ENCODE measurements at places on chromosomes 1 and 21.

GRCh38 chr1:20416706-20417105 is 69.3 kb downstream of the CAMK2N1 start:
- DNase-seq, result no peak

- no peak for DNase-seq
Observed at GRCh38 chr1:75079538-75080290, 54.5 kb upstream of the LHX8 start.

DNA sequence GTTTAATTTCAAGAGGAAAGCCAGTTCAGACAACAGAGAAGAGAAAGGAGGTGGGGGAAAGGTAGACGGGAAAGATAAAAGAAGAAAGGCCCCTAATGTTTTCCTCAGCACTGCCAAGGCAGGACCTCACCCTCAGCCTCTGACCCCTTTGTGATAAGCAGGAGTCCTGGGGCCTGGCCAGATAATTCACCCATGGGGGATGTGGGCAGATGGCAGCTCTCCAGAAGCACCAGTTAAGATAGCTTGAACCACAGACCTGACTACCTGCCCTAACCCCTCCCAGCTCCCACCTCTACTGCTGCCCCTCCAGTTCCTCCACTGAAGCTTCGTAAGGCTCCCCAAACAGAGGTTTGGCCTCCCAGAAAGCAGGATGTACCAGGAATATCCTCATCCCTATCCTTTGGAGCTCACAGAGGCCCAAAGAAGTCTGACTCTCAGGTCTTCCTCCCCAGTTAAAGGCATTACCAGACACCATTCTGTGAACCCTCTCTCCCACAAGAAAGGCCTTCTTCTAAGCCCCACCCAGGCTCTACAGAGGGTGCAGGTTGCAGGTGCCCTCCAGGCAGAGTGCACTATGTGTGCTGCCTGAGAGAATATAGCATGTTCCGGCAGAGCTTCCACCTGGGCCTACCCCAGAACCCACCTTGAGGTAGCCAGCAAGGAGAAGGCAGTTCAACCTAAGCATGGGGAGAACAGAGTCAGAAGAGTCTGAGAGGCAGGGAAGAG is 9.2 kb upstream of the SNAPIN start:
- DNase-seq, result no peak

DNA sequence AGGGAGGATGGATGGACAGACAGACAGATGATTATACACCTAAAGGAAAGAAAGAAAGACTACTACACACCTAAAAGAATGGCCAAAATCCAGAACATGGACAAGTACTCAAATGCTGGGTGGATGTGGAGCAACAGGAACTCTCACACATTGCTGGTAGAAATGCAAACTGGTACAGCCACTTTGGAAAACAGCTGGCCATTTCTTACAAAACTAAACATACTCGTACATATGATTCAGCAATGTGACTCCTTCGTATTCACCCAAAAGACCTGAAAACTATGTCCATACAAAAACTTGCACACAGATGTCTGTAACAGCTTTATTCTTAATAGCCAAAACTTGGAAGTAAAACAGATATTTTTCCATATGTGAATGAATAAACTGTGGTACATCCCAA is 51.3 kb downstream of the PRPF38A start:
- DNase-seq, result no peak

- DNase-seq, result no peak
Observed at GRCh38 chr1:226943156-226943555, 3.1 kb downstream of the COQ8A start.

GRCh38 chr1:86289161-86289560 is 107.0 kb downstream of the ODF2L start:
- no peak for DNase-seq

DNA sequence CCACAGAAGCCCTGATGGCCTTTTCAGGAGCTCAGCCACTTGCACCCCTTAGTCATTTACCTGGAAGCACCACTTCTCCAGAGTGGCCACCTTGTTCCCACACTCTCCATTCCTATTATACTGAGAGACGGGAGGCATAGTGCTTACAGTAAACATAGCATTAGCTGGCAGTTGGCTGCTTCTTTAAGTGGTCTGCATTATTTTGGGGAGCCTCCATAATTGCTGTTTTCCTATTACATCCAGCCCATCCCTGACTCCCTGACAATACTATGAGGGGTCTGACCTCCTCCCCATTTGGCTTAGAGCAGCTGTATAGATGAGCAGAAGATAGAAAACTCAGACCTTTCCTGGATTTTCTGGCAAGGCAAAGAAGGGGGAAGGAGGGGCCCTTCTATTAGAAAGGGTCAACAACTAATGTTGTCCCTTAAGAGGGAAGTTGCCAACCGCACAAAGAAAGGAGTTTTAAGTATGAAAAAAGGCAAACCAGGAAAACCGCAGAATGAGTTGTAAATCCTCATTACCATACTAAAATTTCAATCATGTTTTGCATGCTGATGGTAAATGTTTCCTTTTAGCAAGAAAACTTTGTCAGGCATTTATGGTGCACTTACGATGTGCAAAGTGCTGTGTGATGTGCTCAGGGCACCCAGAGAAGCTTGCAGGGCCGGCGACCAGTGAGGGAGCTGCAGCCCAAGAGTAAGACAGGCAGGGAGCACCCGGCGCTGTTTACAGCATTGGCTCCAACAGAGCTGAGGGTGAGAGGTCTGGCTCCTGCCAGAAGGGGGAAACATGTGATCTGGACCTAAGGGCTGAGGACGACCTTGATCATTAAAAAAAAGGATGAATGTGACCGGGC is 167.3 kb downstream of the ZZZ3 start:
- DNase-seq, result peak; percentile 32

- DNase-seq, result no peak
Observed at GRCh38 chr1:6874298-6874697, 89.0 kb downstream of the CAMTA1 start.

- DNase-seq, result no peak
Observed at GRCh38 chr1:26170472-26170821, 739 bp downstream of the ZNF593 start.

GRCh38 chr1:226233293-226233692 is 9.8 kb downstream of the MIXL1 start:
- DNase-seq, result no peak

DNA sequence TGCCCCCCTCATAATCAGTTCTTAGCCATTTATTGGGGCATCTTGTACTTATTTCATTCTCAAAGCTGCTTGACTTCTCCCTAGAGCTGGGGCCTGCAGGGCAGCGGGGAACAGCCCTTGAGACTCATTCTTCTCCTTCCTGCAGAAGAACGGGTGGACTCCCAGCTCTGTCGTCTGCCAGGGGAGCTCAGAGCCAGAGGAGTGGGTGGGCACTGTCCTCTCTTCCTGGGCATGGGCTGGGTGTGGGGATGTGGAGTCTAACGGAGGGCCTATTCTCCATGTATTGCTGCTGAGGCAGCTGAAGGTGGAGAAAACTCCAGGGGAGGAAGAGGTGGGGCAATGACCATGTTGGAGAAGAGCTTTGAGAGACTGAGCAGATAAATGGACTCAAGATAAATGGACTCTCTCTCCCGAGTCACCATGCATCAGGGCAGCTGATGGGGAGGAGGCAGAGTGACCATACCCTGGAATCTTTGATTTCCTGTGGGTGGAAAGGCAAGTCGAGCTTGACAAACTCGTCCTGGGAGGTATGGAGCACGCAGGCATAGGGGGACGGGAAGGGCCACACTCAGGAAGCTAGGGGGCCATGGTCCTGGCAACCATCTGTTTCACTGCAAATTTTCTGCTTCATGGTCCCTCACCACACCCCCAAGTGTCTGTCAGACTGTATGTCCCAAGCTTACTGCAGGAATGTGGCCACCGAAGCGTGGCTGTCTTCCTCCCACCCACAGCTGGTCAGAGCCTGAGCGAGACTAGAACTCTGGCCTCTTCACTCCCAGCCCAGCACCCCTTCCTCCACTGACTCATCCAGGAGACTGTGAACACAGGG is 56.9 kb upstream of the ATP2B4 start:
- no peak for DNase-seq

DNA sequence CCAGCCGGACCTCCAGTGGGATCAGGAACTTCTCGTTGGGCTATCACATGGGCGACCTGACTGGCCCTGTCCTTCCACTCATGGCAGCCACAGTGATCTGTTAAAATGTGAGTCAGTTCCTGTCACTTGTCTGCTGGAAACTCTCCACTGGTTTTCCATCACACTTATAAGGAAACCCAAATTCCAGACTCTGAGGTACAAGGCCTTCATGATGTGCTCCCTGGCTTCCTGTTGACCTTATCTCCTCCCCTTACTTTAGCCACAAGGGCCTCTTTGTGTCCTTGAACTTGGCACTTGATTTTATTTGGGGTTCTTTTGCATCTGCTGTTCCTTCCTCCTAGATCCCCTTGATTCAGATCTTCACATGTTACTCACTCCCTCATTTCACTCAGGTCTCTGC is 96.8 kb downstream of the TENT5C start:
- no peak for DNase-seq

DNA sequence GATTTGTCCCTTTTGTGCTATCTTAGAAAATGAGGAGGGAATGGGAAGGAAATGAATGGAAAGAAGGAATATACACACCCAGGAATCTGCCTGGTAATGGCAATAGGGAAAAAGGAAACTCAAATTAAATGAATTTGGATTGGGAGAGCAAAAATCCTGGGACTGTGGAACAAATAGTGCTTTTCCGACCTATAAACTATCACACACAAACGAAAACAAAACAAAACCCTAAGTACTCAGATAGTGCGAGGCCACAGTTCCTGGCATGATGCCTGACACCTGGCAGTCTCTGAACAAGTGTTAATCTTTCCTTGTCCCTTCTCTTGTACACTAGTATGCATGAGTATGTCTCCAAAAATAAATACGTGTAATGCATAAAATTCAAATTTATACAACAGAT is 319.8 kb upstream of the SPAG17 start:
- DNase-seq, result no peak

DNA sequence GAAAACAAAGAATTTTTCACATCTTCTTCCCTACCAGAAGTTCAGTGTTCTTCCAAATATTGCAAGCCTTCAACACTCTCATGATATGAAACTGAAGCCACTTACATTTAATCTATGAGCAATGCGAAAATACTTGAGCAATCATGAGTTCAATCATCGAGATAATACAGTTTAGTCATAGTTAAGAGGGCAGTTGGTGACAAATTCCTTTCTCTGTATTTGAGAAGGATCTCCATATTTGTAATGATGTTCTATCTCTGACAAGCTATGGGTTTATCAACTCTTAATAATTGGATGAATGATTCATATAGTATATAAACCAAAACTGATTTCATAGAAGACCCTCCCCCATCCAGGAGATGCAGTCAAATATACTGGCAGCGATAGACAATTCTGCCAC is 29.7 kb upstream of the PYHIN1 start:
- DNase-seq, result no peak
